ENCODE measurements at places on chromosomes 3 and 15. TPM values are rescaled to one million over a fixed set of nuclear protein-coding genes. Genes with fewer than 3 reads are reported as not detected.

- no peak for DNase-seq
Measured at GRCh38 chr3:172634948-172635347, 75.9 kb downstream of the NCEH1 start.

Gene KLHL40
- total RNA-seq, result not detected

- DNase-seq, result no peak
Measured at GRCh38 chr3:13322324-13322723, 97.8 kb downstream of the NUP210 start.

DNA sequence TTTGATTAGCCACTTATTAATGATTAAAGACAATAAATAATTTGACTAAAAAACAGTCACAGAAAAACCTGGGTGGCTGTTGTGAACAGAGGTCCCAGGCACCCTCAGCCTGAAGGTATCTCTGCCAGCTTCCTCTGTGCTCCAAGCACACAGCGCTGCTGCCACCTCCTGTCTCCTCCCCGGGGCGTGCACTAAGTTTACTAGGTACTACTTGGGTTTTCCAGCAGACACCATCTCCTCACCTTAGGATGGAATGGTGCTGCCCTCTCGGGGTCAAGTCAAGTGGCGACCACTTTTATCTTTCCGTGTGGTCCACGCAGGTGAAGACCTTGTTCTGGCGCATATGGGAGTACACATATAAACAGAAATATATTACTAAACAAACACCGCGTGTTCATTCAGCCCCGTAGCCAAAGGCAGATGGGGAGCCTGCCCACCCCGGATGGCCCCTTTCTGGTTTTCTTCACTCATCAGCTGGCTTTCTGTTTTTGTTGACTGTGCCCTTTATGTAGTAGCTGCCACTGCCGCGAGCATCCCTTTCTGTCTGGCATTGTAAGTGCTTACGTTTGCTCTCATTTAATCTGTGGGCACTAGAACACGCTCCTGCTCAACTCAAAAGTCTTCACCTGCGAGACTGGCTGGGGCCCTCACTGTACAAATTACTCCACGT lies 128.0 kb downstream of the LRIG1 start:
- DNase-seq, result no peak

GRCh38 chr3:174153871-174154270 lies 705.3 kb upstream of the NAALADL2 start:
- peak; percentile 24 for DNase-seq

- no peak for DNase-seq
Measured at GRCh38 chr3:194306771-194307640, 44.1 kb downstream of the CPN2 start.

Measured in foreskin keratinocyte (primary cell).